ENCODE measurements at places on chromosomes 1 and 21. TPM values are rescaled to one million over a fixed set of nuclear protein-coding genes. Genes with fewer than 3 reads are reported as not detected.

DNA sequence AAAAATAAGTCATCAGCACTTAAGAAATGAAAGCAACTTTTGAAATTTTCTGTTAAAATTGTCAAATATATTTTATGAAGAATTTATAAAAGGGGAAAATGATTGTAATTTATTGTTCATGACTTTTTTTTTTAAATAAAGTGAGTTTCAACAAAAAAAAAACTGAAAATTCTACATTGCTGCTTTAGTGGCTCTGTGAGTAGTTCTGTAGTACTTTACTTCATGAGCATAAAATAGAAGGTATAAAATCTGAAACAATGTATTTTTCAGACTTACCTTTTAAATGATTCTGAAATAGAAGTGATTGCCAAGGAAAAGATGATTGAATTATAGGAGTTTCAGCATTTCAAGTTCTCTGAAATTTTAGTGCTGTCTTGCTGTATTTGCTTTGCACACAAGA, 13.8 kb downstream of the PDIK1L start:
- DNase-seq, result no peak

- no peak for DNase-seq
Measured at GRCh38 chr1:182147136-182147820, 85.8 kb upstream of the ZNF648 start.

- peak; percentile 10 for DNase-seq
Measured at GRCh38 chr1:224387302-224387912, 30.7 kb downstream of the CNIH4 start.

DNA sequence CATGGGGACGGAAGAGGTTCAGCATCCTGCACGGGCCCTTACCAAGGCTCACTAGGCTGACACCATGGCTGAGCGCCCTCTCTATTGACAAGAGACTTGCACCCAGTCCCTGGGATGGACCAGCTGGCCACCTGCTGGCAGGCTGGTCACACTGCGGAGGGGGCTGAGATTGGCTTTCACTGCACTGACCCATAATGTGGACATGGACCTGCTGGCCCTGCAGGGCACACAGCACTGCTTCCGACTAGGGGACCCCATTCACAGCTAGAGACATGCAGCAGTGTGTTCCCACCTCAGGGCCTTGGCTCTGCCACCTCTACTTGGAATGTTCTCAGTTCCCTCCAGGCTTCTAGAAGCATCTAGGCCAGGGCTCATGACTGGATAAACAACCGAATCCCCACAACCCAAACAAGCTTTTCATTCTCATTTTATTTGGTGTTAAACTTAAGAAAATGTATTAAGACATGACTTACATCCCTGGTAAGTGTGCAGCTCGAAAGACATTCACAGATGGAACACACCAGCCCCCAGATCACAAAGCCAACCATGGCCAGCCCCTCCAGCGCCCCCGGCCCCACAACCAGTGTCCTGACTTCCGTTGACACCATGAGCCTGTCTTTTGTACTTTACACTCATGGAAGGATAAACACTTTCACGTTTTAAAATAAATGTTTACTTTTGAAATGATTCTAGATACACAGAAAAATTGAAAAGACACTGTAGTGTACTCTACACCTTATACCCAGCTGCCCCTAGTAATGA, 9.3 kb upstream of the SRARP start:
- DNase-seq, result no peak

DNA sequence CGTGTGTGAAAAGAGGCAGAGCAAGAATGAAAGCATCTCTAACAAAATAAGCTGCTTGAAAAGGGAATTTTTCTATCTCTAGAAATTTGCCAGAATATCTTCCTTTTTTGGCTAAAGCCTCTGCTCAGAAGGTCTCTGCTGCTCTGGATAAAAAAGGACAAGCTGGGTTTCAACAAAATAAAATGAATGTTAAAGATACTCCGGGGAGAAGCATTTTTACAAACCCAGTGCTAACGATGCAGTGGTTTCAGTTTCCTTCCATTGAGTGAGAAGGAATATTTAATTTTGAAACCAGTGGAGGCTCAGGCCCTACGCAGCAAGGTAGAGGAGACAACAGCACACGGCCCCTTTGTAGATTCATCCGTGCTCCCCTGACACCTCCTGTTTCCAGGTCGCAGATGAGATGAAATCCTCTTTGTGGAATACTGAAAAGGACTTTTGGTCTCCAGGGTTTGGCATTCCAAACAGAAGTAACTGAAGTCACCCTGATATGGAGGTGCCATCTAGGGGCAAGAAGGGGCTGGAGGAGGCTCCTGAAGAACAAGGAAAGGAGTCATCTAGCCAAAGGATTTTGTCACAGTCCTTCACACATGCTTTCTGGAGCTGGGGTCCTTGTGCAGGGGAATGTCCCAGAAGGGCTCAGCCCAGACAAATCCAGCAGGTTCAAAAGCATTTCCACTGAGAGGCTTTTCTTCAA, 65.7 kb upstream of the SYT6 start:
- peak; percentile 73 for DNase-seq

GRCh38 chr1:6512245-6512907, 20.9 kb upstream of the PLEKHG5 start:
- DNase-seq, result no peak

GRCh38 chr1:154459080-154459479, 42.9 kb upstream of the TDRD10 start:
- DNase-seq, result no peak

DNA sequence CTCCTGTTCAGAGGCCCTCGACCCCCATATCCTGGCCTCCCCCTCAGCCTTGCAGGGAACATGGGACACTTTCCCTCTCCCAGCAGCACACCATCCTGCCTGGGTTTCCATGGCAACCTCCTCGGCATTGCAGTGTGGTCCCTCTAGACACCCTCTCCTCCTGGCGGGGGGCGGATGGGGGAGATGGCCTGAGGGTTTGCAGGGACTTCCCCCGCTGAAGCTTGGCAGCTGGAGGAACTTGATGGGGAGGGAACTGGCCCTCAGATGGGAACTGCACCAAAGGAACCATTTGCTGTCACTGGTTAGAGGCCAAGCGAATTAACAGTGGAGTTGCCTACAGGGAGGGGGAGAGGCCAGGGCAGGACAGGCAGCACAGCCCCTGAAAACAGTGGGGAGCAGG, 28.7 kb downstream of the RIMS3 start:
- no peak for DNase-seq

DNA sequence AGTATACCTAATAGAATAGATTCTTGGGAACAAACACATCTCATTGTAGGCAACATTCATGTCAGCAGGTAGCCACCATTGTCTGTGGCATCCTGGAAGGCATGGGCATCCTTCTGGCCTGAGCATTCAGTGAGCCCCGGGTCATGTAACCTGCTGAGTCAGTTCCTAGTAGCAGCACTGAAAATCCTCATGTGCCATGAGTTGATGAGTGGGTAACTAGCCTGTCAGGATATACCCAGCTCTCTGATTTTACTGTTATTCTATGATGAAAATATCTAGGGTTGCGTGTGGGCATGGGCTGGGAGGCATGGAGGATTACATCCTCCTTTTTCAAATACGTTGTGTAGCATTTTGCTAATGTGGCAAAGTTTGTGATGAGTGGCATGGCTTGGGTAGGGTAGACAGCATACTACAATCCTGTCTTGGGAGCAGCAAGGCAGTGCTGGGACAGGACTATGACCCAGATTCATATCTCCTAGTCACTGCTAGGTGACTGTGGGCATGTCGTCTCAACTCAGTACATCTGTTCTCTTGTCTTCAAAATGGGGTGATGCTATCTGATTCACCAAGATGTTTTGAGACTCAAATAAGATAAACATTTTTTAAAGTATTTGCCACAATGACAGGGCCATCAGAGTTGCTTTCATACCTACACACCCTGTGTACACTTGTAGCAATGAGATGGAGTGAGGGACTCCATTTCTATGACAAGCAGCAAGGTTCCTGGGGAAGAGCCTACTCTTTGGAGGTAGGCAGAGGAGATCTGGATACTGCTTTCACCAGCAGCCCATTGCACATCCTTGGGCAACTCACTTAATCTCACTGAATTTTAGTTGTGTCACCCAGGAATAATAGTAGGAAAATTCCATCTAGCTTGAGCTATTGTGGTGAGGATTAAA, 62.5 kb downstream of the CD58 start:
- no peak for DNase-seq

- no peak for DNase-seq
Measured at GRCh38 chr21:27213303-27213702, 246.4 kb upstream of the ADAMTS5 start.

- no peak for DNase-seq
Measured at GRCh38 chr1:202760589-202760988, 47.6 kb downstream of the KDM5B start.

DNA sequence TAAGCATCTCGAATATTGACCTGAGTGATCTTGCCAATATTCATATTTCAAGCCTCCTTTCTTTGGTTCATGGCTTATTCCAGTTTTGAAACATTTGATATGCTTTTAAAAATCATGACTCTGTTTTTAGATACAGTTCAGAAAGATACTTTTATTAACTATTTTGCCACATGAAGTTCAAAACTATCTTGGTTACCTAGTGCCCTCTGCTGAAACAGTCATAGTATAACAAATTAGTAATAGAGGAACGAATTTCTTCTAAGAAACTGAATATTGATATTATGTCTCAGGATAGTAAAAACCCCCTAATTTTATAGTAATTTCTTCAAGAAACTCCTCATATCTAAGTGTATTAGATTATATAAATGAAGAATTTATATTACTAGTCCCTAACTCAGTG, 52.6 kb upstream of the RC3H1 start:
- DNase-seq, result peak; percentile 5

DNA sequence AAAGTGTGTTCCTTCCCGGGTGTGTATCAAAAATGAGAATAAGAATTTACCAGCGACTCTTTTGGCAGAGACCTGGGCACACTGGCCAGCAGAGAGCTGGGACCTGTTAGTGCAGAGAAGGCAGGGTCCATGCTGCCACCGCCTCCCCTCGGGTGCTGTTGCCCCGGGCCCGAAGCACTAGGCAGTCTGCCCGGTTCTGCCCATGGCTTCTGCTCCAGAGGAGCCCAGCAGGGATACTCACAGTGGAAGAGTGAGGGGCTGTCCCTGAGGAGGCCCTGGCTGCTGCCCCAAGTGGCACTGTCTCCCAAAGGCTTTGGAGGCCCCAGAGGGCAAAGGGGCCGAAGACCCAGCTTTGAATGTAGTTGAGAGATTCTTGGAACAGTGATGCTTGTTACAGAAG, 80.5 kb downstream of the MIS18A start:
- DNase-seq, result no peak

DNA sequence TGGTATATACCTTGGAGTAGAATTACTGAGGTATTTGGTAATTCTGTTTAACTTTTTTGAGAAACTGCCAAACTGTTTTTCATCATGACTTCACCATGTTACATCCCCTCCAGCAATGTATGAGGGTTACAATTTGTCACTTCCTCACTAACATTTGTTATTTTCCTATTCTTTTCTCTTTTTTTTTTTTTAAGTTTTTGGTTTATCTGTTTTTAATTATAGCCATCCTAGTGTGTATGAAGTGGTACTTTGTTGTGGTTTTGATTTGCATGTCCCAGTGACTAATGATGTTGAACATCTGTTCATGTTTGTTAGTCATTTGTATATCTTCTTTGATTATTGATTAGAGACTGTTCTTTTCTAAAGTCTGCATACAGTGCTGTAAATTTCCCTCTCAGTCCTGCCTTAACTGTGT, 147.3 kb downstream of the HS2ST1 start:
- no peak for DNase-seq

- DNase-seq, result peak; percentile 72
Measured at GRCh38 chr21:16633831-16634459, 878.9 kb upstream of the CXADR start.

DNA sequence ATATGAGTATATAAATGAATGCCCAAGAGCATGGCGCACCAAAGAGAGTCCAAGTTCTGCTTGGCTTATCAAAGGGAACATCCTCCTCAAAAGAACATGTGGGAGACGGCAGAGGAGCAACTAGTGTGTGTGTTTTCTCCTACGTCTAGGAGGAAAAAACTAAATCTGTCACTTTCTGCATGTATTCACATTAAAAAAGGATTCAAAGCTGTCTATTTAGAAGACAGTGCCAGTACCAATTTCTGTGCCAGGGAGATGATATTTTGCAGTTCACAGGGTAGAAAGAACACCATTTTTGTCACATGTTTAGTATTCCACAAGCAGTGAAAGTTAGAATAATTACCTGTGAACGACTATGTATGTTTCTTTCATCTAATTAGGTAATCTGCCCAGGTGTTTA, 42.5 kb upstream of the IFNAR2 start:
- no peak for DNase-seq

DNA sequence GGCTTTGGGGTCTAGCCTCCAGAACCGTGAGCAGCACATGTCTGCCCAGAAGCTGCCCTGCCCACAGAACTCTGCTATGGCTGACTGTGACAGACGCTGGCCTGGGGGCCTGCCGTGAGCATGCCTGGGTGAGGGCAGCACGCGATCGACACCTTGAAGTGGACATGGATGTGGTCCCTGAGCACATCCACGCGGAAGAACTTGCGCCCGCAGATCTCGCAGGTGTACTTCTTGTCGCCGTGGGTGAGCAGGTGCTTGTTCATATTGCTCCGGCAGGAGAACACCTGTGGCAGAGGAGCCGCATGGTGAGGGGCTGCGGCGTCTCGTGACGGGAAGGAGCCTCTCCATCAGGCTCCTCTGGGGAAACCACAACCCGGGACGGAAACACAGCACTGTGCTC, 56.0 kb downstream of the PRDM15 start:
- DNase-seq, result no peak

GRCh38 chr1:152185544-152186391, 26.7 kb upstream of the RPTN start:
- DNase-seq, result peak; percentile 29

DNA sequence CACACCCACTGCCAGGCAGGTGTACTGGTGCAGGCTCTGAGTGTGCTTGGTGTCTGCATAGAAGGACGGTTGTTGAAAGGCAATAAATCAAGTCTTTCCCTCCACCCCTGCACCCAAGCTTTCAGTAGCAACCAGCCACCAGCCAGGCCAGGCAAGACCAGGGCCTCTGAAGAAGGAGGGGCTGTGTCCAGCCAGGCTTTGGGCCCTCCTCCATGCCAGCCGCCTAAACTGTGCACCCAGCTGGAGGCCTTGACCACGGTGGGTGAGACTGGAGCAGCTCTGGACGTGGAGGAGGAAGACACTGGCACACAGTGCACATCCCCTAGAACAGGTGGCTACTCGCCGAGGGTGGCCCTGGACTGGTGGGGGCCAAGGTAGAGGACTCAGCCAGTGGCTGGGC, 4.9 kb downstream of the OLIG2 start:
- no peak for DNase-seq

Gene VSIG8
- polyA plus RNA-seq, result not detected

Gene PDC
- not detected for polyA plus RNA-seq

Gene KCNE2
- polyA plus RNA-seq, result 0.54 TPM

Gene AADACL3
- polyA plus RNA-seq, result not detected

Gene CACHD1
- 17.1 TPM for polyA plus RNA-seq

Gene SMIM12
- 22.6 TPM for polyA plus RNA-seq

Gene OR10J1
- polyA plus RNA-seq, result 0.03 TPM

Gene TSPAN1
- polyA plus RNA-seq, result 0.45 TPM

Measured in muscle of back (tissue), 13 donors.